ENCODE measurements at places on chromosomes 7 and 10.
A peak's percentile ranks its signal among the peaks of the same experiment; 100 is the strongest.

GRCh38 chr7:1534330-1535099 lies 4.0 kb downstream of the MAFK start:
- peak overlapping the region; percentile 98 for H3K27ac ChIP-seq
- H3K4me1 ChIP-seq = peaks cover 32% of the 10 kb centered on the region
- H3K36me3 ChIP-seq = peaks cover 31% of the 10 kb centered on the region

- H3K4me3 ChIP-seq = no peak overlapping the region
- H3K27me3 ChIP-seq = no peaks in the 10 kb centered on the region
- no peak overlapping the region for H3K27ac ChIP-seq
- H3K36me3 ChIP-seq = no peaks in the 10 kb centered on the region
- DNase-seq = no peak
- no peaks in the 10 kb centered on the region for H3K4me1 ChIP-seq
These were observed 13.9 kb upstream of the HSPA12A start for GRCh38 chr10:116756277-116756676.

GRCh38 chr10:32160864-32161263 lies 104.6 kb upstream of the KIF5B start:
- H3K4me3 ChIP-seq = no peak overlapping the region
- no peaks in the 10 kb centered on the region for H3K4me1 ChIP-seq
- H3K36me3 ChIP-seq = no peaks in the 10 kb centered on the region
- no peaks in the 10 kb centered on the region for H3K27me3 ChIP-seq

DNA sequence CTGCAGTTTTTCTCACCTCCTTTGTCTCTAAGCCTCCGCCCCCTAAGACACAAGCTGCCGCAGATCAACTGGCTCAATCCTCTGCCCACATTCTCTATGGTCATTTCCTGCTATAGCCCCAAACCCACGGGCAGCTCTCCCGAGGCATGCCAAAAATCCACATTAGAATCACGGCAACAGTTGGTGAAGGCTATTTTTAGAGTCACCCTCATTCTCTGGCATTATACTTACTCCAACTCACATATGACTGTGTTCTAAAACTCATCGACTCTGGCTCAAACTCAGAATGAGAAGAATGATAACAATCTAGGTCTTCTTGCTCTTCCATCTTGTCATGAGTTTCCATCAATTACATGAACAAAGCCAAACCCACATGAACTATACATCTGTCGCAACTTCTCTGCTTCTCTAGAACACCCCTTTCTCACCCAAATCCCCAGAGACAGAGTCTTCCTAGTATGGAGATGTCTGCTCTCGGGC lies 10.9 kb upstream of the KIAA1549 start:
- DNase-seq = no peak
- H3K4me3 ChIP-seq = no peak overlapping the region
- H3K27ac ChIP-seq = no peak overlapping the region
- H3K27me3 ChIP-seq = no peaks in the 10 kb centered on the region
- H3K36me3 ChIP-seq = no peaks in the 10 kb centered on the region

DNA sequence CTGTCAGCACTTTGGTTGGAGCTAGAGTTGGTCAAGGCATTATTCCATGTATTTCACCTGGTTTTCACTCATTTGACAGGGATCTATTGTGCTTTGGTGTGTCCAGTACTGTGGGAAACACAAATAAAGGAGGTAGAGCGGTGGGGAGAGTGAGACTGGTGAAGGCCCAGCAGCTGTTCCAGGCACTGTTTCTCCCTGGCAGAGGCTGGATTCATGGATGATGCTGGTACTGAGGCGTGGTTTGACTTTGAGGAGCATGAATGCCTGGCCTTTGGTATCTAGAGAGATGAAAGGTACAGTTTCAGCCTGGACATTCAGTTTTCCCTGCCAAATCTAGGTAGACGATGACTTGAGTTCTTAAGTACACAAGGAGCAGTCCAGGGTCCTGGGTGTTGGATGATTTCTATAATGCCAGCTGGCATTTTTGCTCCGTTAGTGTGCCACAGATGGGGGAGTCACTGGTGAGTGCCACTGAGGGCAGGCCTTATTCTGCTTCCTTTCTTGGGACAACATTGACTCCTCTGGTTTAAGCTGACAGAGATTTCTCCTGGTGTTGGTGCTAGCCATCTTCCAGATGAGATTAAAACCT lies 162.2 kb upstream of the BMPER start:
- no peak for DNase-seq
- no peaks in the 10 kb centered on the region for H3K4me1 ChIP-seq
- H3K36me3 ChIP-seq = no peaks in the 10 kb centered on the region
- H3K27me3 ChIP-seq = no peaks in the 10 kb centered on the region
- H3K27ac ChIP-seq = no peak overlapping the region

DNA sequence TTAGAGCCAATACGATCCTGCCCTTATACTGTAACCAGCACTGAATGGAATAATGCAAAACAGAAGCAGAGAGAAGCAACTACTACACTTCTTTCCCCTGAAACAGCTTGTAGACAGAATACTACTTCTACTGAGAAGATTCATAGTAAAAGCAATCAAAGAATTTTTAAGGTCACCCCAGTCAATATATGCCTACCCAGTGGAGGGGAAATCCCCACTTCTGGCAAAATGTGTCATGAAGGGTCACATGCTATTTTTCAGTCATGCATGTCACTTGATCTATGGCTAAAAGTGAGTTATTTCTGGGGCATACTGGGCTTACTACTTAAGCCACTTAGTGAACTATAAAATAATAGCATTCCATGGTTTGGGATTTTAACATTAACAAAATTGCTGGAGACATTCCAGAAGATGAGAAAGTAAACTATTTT lies 25.6 kb downstream of the IRF5 start:
- no peak overlapping the region for H3K4me3 ChIP-seq
- DNase-seq = peak; percentile 8
- H3K4me1 ChIP-seq = no peaks in the 10 kb centered on the region
- no peaks in the 10 kb centered on the region for H3K27me3 ChIP-seq

GRCh38 chr10:4144817-4145216 lies 359.8 kb upstream of the KLF6 start:
- no peak for DNase-seq
- no peak overlapping the region for H3K4me3 ChIP-seq
- no peaks in the 10 kb centered on the region for H3K36me3 ChIP-seq
- no peaks in the 10 kb centered on the region for H3K27me3 ChIP-seq

- no peak for DNase-seq
- peaks cover 7% of the 10 kb centered on the region for H3K27me3 ChIP-seq
- H3K27ac ChIP-seq = no peak overlapping the region
- no peaks in the 10 kb centered on the region for H3K36me3 ChIP-seq
These were observed 190.3 kb downstream of the WDR11 start for GRCh38 chr10:121041499-121041898.

GRCh38 chr7:99465421-99465768 lies 572 bp downstream of the ATP5MF start:
- H3K27ac ChIP-seq = peak overlapping the region; percentile 91
- H3K36me3 ChIP-seq = peaks cover 25% of the 10 kb centered on the region
- peak overlapping the region; percentile 87 for H3K4me3 ChIP-seq
- H3K4me1 ChIP-seq = peaks cover 23% of the 10 kb centered on the region
- no peak for DNase-seq
- no peaks in the 10 kb centered on the region for H3K27me3 ChIP-seq

- DNase-seq = no peak
- H3K36me3 ChIP-seq = no peaks in the 10 kb centered on the region
- no peaks in the 10 kb centered on the region for H3K27me3 ChIP-seq
- H3K27ac ChIP-seq = no peak overlapping the region
- no peaks in the 10 kb centered on the region for H3K4me1 ChIP-seq
These were observed 24.2 kb downstream of the ITGB8 start for GRCh38 chr7:20354610-20355528.

DNA sequence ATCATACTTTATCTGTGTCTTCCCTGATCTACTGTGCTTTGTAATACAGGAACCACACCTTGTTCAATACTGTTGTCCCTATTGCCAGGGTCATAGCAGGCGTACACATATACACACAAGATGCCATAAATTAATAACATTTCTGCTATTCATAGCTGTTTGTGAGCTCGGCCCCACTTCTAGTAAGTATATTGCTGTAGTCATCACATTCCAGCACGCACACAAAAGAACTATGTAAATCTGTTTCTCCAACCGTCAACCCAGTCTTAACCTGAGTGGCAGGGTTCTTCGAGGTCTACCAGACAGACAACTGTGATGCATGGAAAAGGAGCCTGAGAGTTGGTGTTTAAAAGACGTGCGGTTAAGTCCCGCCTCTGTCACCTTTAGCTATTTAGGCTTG lies 5.7 kb upstream of the CACNB2 start:
- DNase-seq = no peak
- H3K36me3 ChIP-seq = no peaks in the 10 kb centered on the region
- H3K4me3 ChIP-seq = no peak overlapping the region

DNA sequence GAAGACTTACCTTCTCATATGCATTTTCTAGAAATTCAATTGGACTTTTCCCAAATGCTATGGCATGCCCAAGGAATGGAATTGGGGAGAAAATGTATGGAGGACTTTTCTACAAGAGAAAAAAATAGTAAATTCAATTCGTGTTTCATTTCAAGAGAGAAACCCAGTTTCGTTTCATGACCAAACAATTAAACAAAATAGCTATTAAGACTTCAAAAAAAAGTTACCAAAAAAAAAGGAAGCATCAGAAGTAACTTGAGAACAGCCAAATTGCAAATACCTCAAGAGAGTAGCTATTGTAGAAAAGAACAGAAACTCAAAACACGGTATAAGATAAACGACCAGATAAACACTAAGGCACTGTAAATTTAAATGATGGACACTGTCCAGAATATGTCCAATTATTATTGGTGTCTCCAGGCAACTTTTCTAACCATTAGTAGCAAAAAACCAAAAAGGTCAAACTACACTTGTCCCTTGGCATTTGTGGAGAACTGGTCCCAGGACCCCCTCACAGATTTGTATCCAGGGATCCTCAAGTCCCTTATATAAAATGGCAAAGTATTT lies 2.4 kb downstream of the CYP51A1 start:
- no peak overlapping the region for H3K4me3 ChIP-seq
- DNase-seq = no peak
- H3K4me1 ChIP-seq = peaks cover 12% of the 10 kb centered on the region
- H3K27me3 ChIP-seq = no peaks in the 10 kb centered on the region

DNA sequence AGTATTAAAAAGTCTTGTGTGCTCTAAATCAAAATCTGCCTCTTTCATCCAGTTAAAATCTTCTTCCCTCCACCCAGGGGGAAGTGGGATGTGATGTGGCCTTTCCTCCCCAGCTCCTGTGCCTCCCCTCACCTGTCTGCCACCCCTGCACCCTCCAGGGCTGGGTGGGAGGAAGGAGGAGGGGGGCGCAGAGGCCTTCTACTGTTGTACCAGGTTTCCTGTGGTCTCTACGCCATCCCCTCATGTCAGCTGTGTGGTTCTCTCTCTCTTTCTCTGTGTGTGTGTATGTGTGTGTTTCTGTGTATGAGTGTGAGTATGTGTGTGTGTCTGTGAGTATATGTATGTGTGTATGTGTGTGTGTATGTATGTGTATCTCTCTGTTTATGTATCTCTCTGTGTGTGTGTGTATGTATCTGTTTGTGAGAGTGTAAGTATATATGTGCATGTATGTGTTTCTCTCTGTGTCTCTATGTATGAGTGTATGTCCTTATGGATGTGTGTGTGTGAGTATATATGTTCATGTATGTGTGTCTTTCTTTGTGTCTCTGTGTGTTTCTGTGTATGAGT lies 45.5 kb upstream of the C10orf71 start:
- H3K27ac ChIP-seq = no peak overlapping the region
- no peak for DNase-seq
- peaks cover 28% of the 10 kb centered on the region for H3K4me1 ChIP-seq
- no peaks in the 10 kb centered on the region for H3K36me3 ChIP-seq
- no peaks in the 10 kb centered on the region for H3K27me3 ChIP-seq

DNA sequence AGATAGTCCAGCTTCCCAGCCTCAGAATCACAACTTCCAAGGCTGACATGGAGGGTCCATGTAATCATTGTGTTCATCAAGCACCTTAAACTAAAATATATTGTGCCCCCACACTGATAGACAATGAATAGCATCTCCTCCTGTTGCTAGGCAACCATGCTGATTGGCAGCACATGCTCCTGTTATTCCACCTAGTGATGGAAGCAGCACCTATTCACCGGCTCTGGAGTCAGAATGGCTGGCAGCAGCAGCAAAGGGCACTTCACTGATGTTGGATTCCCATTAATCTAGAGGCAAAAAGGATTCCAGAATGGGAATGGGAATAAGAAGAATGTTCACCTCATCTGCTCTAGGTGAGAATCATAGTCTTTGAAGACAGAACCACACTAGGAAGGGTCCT lies 55.0 kb downstream of the RELN start:
- no peak overlapping the region for H3K4me3 ChIP-seq
- no peak overlapping the region for H3K27ac ChIP-seq
- H3K27me3 ChIP-seq = no peaks in the 10 kb centered on the region
- H3K4me1 ChIP-seq = no peaks in the 10 kb centered on the region
- no peak for DNase-seq

DNA sequence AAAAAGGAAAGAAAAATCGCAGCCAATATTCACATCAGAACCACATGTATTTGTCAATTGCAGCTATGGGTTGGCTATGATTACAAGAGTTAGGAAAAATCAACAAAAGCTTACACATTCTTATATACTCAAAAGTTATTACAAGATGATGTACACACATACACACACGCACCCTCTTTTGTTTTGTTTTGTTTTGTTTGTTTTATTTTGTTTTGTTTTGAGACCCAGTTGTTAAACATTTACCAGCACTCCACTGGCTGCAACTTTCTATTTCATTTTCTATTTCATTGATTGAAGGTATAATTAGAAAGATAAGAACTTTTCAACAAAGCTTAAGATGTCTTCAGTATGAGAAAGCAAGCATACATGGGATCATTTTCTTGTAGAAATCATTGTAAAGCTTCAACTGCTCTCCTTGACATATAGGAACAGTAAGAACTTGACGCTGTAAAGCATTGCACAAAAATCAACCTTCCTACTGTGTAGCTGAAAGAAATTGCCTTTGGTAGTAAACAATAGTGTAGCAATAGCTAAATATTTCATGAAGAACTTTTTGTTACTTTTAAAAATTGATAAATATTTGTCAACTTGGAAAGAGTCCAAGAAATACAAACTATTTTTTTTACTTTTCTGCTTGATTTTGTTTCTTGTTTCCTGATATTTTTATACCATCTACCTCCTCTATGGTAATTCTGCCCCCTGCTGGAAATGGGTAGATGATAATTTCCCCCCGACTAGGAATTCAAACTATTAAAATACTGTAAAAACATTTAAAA lies 205.9 kb downstream of the MBL2 start:
- no peaks in the 10 kb centered on the region for H3K4me1 ChIP-seq
- no peak overlapping the region for H3K27ac ChIP-seq
- no peak for DNase-seq
- no peak overlapping the region for H3K4me3 ChIP-seq
- H3K27me3 ChIP-seq = no peaks in the 10 kb centered on the region

GRCh38 chr10:624605-625332 lies 64.7 kb downstream of the DIP2C start:
- no peak overlapping the region for H3K4me3 ChIP-seq
- peaks cover 10% of the 10 kb centered on the region for H3K4me1 ChIP-seq
- no peaks in the 10 kb centered on the region for H3K36me3 ChIP-seq
- DNase-seq = no peak

- H3K27ac ChIP-seq = no peak overlapping the region
- peaks cover 10% of the 10 kb centered on the region for H3K36me3 ChIP-seq
- no peak overlapping the region for H3K4me3 ChIP-seq
- no peak for DNase-seq
- no peaks in the 10 kb centered on the region for H3K4me1 ChIP-seq
These were observed 131.0 kb downstream of the KAT6B start for GRCh38 chr10:74957285-74957961.

Measured in CD14-positive monocyte (primary cell).